NCI-H1930 (cell line): ENCODE measurements at places on chromosomes 6 and 20.

DNA sequence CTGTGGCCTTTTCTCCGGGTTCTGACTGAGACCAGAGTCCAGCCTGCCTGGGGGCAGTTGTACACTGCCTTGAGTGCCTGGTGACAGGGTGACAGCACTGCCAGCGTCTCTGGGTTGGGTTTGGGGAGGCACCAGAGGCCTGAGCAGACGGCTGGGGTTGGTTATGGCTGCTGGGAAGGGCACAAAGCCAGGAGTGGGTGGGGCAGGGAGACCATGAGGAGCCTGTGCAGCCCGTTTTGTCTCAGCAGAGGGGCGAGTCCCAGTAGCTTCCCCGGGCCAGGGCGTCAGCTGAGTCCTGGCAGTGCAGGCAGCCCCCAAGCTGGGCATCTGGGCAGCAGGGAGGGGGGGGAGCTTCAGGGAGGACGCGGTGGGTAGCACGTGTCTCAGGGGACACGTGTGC is 15.3 kb upstream of the SULF2 start:
- no peak for DNase-seq

- no peak for DNase-seq
These were observed 206.5 kb downstream of the SAMD5 start for GRCh38 chr6:147715035-147715434.

- no peak for DNase-seq
These were observed 81.9 kb upstream of the E2F3 start for GRCh38 chr6:20319520-20320357.

DNA sequence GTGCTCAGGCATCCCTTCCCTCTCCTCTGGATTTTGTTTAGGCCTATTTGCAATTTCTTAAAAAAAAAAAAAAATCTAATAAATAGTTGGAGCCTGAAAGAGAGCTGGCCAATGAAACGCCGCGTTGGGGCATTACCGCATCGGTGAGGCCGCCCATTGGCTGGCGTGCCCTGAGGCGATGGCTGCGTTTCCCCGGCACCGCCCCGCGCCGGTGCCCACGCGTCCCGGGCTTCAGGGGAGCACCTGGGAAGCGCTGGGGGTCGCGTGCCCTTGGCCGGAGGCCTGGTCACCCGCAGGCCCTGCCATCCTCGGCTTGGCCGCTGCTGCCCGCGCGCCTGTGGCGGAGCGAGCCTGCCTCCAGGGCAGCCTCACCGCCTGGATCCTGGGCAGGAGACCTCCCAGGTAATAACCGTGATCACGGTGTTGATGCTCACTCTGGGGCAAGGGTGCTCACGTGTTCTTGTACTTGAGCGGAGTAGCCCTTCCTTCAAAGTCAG is 155.4 kb downstream of the NRN1 start:
- peak; percentile 16 for DNase-seq

DNA sequence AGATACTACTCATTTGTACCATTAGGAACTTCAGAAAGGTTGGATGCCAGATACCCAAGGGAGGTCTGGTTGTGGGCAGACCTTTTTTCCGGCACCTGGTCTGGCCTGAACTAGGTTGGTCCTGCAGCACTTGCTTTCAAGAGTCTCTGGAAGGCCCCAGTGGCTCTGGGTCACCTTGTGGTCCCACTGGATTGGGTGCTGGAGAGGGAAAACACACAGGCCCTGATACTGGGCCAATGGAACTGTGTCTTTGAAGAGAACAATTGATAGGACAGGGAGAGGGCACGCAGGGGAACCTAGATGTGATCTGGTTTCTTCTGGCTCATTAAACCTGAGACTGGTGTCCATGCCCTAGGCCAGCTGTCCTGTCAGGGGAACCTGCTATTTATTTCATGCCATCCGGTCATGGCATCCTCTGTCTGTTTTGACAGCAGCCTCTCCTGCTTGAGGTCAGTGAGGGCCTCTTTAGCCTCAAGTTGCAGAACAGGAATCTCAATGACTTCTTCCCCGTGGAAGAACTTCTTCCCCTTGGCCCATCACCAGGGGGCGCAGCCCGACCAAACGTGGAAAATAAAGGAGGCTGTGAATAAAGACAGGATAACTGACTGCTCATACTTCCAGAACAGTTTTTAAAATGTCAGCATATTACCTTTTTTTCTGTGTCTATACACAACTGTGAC is 25.0 kb downstream of the TAF8 start:
- no peak for DNase-seq

DNA sequence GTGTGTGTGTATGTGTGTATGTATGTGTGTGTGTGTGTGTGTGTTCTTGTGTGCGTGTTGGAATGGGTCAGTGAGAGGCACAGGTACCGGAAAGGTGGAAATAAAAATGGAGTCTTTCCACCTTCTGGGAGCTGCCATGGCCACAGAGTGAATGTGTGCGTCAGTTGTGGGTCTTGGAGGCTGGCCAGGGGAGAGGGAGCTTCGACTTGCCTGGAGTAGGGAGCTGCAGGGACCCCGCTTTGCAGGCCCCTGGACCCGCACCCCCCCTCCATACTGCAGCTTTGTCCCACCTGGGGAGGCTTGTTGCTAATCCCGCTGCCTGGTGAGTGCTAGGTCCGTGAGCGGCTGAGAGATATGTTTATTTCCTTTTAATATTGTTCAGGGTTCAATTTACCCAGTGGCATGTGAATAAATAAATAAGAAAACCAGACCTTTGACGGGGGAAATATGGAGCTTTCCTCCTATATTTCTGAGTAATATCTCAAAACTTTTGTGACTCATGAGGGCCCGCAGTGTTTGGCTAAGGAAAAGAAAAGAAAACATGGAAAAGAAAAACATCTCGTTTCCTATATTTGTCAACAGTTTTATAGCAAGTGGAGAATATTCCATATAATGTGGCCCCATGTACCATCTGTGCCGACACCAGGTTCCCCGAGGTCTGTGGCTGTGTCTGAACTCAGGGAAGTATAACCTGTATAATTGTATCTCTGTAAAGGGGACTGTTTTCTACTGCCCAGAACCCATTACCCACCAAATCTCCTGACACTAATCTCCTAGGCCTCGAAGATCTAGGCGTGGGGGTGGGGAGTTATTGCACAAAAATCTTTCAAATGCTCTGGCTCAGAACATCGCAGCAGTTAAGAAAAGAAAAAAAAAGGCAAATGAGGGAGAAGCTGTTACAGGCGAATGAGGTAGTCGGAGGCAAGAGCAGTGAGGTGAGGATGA is 24.6 kb upstream of the CCDC167 start:
- DNase-seq = no peak

DNA sequence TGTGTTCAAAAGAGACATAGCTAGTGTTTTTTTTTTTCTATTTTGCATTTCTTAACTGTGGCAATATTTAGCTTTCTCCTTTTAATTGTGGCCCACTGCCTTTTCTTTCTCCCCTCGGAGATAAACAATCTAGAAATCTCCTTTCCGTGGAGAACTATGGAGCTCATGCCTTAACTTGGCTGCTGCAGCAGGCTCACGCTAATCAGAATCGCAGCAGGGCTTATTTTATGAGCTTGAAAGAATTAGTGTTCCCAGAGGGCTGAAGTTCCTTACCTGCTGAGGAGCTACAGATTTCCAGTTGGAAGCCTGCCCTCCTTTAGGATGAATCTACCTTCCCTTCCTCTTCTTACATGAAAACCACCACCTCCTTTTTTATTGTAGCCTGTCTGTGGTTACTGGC is 35.6 kb downstream of the CTNNBL1 start:
- DNase-seq = no peak
